ENCODE measurements at places on chromosomes 5 and 9.

- DNase-seq = no peak
Observed at GRCh38 chr5:11239261-11240015, 478.4 kb upstream of the DAP start.

DNA sequence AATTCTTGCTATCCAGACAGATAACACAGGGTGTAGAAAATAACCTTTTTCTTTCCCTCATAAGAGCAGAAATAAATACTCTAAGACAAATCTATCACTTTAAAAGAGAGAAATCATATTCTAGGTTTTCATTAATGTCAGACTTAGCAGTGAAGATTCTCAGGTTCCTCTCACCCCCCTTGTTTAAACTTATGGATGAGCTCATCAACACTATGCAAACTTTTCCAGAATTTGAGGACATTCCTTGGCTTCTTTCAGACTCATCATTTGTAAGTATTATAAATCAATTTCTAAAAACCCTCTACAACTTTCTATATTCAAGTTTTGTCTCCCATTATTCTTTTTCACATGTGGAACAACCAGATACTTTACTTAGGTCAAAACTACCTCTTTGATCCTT lies 374.9 kb upstream of the TRPC7 start:
- no peak for DNase-seq

GRCh38 chr9:70491426-70492318 lies 77.2 kb upstream of the KLF9 start:
- DNase-seq = no peak

DNA sequence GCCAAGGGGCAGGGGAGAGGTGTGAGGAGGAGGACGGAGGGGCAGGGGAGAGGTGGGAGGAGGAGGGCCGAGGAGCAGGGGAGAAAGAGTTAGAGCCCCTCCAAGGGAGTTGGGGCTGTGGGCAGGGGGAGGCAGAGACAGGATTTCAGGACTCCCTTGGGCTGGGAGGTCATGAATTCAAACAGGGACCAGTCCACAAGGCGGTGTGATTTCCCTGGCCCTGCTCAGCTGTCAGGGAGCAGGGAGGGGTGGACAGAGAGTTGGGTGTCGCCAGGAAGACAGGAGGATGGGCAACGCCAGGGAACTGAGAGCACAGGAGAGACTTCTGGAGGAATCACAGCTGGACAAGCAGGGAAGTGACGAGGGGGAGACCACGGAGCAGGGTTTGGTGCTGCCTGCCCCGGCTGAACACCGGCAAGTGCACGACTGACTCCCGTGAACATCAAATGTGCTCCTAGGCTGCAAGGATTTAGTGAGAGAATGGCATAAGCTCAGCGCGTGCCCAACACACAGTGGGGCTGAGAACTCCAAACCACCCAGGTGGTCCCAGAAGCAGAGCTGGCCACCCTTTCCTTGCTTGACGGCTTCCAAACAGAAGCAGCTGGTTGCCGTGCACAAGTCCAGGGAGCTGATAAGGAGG lies 17.8 kb upstream of the OLFM1 start:
- no peak for DNase-seq

DNA sequence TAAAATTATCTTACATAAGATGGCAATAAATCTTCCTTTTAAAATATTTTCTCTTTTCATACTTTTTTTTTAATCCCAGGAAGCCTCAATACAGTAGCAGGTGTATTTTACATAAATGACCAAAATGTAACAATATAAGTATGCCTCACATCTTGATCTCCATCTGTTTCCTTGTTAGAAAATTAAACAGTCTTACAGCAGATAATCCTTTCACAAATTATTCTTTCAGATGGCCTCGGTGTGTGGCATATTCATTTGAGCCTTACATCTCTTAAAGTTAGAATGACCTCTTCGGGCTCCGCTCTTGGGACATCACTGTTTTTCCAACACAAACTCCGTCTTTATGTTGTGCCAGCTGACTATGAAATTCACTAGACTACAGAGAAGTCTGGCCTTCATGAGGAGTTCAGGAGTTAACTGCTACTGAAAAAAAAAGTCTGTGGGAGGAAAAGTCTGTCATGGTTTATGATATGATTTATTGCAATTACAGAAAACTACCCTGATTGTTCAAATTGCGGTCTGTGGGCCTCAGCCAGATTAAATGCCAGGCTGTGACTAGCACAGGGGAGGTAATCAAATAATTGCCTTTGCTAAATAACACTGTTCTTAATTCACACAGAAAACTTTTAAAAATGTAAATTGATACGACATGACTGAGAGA lies 292.9 kb upstream of the PUM3 start:
- DNase-seq = no peak

Measured in activated naive CD4-positive, alpha-beta T cell treated with anti-CD3 and anti-CD28 coated beads, Interleukin-2, amount 50 U/mL, for 16 hours (primary cell).